ENCODE measurements at places on chromosomes 12 and 14.

- no peak for DNase-seq
Observed at GRCh38 chr14:73149753-73150152, 13.4 kb downstream of the PSEN1 start.

GRCh38 chr12:69534389-69534822 is 50.9 kb upstream of the CCT2 start:
- no peak for DNase-seq

- no peak for DNase-seq
Observed at GRCh38 chr12:108815875-108816594, 41.3 kb downstream of the SSH1 start.

GRCh38 chr12:12022306-12022936 is 48.3 kb upstream of the BCL2L14 start:
- DNase-seq = no peak

GRCh38 chr14:73714656-73715081 is 485 bp upstream of the PNMA1 start:
- DNase-seq = peak; percentile 69

- no peak for DNase-seq
Observed at GRCh38 chr14:44941591-44941990, 20.2 kb downstream of the KLHL28 start.

DNA sequence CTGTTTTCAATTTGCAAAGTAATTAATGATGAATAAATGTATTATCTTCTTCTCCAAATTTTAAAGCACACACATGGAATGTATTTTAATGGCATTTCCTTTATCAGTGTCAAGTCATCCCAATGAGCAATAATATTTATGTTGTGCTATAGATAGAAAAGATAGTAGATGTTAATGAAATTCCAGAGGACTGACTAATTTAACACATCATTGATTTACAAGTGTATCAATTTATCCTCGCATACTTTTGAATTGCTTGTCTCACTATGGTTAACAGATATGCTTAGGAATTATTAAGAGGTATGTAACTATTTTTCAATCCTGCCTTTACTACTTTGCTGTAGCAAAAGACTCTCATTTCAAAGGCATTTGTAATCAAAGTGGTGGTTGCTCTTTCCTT is 842.9 kb downstream of the SLC6A15 start:
- DNase-seq = no peak

DNA sequence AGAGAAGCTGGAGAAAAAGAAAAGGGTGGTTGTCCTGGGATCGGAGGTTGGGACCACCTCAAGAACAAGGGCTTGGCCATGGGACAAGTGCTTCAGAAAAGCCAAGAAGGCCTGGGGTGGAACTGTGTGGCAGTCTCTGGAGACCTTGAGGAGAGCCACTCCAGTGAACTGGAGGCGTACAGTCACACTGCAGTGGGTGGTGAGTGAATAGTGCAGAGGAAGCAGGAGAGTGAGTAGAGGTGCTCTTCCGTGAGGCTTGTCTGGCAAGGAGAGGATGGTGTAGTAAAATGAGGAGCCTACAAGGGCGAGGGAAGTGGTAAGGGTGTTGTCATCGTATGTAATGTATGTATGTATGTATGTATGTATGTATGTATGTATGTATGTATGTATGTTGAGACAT is 20.9 kb downstream of the RASSF3 start:
- DNase-seq = no peak

- DNase-seq = no peak
Observed at GRCh38 chr12:2692080-2692479, 102.7 kb upstream of the FKBP4 start.

DNA sequence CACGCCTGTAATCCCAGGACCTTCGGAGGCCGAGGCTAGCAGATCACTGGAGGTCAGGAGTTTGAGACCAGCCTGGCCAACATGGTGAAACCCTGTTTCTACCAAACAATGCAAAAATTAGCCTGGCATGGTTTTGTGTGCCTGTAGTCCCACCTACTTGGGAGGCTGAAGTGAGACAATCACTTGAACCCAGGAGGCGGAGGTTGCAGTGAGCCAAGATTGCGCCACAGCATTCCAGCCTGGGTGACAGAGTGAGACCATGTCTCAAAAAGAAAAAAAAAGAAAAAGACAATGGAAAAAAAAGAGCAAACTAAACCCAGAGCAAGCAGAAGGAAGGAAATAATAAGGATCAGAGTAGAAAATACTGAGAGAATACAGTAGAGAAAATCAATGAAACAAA is 5.4 kb downstream of the CHURC1 start:
- DNase-seq = no peak

- DNase-seq = no peak
Observed at GRCh38 chr14:59705245-59705644, 128.6 kb upstream of the CCDC175 start.

- DNase-seq = no peak
Observed at GRCh38 chr12:109727039-109727723, 13.6 kb downstream of the FAM222A start.

- peak; percentile 6 for DNase-seq
Observed at GRCh38 chr14:33551963-33552362, 398.9 kb downstream of the EGLN3 start.

GRCh38 chr12:42887657-42888056 is 298.1 kb upstream of the PRICKLE1 start:
- no peak for DNase-seq

GRCh38 chr14:102758087-102758486 is 19.2 kb upstream of the TRAF3 start:
- DNase-seq = no peak

GRCh38 chr12:6936636-6937480 is 6.8 kb upstream of the RNU7-1 start:
- no peak for DNase-seq

DNA sequence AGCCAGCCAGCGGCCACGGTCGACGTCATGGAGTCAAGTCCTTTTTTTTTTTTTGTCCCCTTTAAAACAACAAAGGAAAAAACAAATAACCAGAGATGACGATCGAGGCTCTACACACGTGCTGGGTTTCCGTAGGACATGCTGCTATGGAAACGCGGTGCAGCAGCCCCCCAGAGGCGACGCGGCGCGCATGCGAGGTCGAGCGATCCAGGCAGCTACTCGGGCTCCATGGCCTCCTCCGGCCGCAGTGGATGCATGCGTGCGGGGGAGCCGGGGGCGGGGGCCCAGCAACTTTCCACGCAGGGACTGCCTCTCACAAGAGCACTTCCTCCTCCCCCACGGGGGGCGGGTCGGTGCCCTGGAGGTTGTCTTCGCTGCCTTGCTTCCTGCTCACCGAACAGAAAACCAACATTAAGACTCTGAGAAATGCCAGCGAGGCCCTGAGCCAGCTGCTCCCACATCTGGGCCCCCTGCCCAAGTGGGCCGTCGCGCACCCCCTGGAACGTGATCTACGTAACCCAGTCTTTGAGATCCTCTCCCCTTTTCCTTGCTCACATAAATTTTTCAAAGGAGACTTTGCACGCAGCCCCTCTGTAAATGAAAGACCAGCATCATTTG is 30.7 kb downstream of the P2RX4 start:
- no peak for DNase-seq

- DNase-seq = no peak
Observed at GRCh38 chr14:96362071-96362964, 823 bp downstream of the ATG2B start.

- no peak for DNase-seq
Observed at GRCh38 chr14:63781686-63782085, 53.8 kb upstream of the SGPP1 start.

DNA sequence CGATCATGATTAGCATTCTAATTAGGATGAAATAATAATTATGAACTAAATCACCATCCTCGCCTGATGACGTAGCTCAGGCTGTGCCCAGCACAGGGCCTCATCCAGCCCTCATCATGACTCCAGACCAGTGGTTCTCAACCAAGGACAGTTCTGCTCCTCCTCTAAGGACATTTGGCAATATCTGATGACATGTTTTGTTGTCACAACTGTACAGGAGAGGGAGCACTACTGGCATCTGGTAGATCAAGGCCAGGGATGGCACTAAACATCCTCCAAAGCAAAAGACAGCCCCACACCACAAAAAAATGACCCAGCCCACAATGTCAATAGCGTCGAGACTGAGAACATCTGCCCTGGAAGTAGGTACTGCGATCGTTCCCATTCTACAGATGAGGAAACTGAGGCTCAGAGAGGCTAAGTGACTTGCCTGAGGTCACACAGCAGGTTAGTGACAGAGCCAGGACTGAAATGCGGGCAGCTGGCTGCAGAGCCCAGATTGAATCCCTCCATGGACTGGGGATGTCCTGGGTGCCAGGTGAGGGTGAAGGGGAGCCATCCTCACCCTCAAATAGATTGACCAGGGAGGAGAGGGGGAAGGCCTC is 15.5 kb downstream of the TRPV4 start:
- no peak for DNase-seq

DNA sequence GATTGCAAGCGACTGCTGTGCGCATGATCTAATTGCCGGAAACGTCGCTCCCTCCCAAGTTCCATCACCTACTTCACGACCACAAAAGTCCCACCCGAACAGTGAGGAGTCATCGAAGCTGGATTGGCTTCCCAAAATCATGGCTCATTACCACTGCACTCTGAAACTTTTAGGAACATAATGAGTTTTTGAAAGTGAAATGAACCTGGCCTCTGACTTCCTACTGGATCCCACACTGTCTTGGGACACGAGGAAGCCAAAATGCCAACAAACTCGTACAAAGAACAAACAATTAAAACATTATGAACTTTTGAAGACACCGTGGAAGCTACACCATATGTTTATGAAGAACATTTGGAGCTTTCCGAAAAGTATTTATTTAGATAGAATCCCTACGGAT is 334.8 kb upstream of the TMPO start:
- no peak for DNase-seq

- DNase-seq = no peak
Observed at GRCh38 chr12:124691429-124691828, 124.0 kb upstream of the NCOR2 start.

GRCh38 chr14:65345266-65345665 is 67.3 kb upstream of the FUT8 start:
- DNase-seq = no peak

DNA sequence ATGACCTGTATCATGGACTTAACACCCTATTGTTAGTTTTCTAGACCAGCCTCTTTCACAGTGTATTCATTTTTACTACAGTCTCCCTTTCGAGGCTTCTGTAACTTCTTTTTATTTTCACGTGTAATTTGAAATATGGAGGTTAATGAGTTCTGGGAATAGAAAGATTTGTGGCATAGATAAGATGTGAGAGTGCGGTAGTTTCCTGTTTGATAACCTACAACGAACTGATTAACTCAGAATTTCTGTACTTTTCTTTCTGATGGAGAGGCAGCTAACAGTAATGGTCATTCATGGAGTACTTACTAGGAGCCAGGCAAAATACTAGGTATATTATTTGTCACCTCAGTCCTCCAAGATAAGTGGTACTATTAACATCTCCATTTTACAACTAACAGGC is 21.2 kb downstream of the POLR3B start:
- DNase-seq = no peak

DNA sequence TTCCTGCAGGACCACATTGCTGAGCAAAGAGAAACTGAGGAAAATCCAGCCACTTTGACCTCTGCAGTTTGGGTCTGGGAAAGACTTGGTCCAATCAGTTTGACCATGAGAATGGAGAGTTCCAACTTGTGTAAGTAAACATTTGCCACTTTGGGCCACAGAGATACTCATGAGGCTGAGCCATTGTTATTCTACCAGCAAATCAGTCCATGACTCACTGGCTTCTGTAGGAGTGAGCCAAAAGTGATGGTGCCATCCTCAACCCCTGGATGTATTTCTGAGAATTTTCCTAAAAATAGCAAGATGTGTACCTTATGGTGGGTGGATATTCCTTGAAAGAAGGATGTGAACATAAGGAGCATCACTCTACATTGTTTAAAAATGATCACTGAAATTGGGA is 192.9 kb upstream of the OR4E1 start:
- no peak for DNase-seq

DNA sequence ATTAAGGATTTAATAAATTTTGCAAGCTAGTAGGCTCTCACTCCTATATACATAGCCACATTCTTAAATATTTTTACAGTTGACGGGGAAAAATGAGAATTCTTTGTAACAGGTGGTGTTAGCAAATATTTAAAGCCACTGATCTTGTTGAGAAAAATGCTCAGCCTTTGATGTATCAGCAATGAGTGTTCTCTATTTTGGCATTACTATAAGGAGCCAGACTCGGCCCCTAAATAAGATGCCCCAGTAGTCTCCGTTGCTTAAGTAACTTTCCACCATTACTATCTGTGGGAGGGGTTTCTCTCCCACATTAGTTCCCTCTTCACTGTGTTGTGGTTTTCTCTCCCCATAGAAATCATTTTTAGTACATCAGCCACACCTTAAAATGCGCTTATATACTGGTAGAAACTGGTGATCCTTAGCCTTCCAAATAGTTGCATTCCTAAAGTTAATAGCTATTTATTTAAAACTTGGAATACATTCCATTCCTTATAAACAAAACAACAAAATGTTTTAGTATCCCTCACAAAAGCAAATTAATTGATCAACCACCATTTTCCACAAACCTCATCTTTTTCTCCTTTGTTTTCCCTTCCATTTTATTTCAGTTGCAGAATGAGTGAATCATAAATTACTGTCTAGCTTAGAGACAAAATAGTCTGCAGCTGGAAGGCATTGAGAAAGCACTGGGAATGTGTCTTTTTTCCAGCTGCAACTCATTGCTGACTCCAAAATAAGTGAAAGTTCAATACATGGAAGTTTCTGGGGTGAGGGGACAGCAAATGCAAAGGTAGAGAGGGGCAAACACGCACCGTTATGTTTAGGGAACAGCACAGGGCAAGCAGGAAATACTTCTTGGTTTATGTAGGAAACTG is 84.7 kb upstream of the FERMT2 start:
- DNase-seq = no peak

DNA sequence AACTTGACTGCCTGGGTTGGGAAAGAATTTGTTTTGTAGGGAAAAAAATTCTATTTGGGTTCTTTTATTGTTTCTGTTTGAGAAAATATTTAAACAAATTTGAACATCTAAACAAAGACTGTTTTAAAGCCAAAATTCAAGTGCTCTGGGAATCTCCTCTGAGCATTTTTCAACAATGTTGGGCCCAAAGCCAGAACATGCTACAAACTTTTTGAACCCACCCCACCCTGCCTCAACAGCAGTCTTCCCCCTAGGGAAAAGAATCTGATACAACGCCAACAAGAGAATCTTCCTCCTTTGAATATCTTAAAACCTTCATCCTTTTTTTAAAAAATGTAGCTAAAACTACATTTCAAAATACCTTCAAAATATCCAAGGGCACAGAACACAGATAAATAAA is 20.4 kb upstream of the NID2 start:
- DNase-seq = no peak

DNA sequence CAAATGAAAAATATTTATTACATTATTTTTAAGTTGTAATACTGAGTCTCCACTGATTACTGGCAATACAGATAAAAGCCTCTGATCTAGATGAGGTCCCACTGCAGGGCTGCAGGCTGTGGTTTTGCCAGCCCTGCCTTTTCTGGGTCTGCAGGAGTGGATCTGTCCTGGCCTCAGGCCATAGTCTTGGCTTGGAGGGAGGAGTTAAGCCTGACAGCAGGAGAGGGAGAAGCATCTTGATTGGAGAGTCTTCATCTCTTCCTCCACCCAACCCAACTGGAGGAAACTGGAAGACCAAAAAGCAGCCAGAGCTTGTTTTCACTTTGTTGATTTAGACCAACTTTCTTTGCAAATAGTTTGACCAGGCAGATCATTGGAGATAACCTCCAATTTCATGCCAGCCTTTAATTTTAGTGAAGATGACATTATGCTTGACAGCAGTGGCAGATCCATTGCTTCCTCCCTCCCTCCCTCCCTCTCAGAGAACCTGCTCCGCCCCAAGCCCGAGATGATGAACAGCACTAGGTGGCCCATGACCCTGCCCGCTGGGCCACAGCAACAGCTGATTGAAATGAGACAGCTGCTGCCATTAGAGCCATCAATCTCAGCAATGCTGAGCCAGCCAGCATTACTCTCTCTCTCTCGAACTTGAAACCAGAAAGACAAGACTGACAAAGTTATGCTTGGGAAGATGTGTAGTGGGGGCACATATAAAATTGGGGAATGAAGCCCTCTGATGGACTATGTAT is 222.4 kb downstream of the GLT1D1 start:
- DNase-seq = no peak
